ENCODE measurements at places on chromosomes 2 and 18.

DNA sequence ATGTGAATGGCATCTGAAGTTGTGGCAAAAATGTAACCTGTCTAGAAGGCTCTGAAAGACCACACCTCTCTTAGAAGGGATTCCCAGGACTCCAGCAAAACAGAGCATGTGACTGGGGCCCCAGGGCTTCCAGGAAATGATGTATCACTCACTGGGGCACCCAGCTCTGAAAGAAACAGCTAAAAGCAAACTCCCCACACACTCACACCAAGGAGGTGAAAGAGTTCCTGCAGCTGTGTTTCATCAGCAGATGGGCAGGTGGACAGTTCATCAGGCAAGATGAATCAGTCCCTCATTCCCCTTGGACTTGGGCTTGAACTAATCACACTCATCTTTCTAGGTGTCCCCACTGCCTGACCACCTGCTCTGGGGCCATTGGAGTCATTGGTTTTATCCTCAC, 76.2 kb downstream of the CCBE1 start:
- DNase-seq: no peak

DNA sequence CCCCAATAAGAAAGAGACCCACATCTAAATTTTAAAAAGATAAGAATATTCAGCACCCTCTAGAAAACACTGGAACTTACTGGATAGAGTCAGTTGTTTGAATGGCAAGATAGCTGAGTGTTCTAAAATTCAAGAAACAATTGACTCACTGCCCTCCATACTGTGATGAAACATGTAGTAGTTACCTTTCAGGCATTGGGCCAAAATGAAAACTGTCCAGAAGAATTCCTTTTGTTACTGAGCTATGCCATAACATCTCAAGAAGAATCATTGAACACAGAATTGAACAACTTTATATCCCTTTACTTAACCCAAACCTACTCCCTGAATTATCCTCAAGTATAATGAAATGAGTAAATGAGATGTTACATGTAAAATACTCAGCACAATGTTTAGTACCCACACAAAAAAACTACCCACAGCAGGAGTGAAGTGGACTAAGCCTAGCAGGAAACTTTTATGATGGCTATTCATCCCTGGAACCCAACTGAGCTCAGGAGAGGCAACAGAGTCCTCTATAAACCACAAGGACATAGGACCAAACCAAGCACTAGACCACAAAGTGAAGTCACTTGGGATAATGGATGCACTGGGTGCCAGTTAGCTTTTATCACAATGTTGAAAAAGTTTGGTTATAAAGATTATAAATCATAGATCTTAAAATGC, 32.7 kb downstream of the RBM43 start:
- no peak for DNase-seq

GRCh38 chr2:133841900-133842299, 273.6 kb upstream of the NCKAP5 start:
- no peak for DNase-seq

GRCh38 chr2:95158441-95158840, 1.2 kb downstream of the ZNF514 start:
- no peak for DNase-seq

DNA sequence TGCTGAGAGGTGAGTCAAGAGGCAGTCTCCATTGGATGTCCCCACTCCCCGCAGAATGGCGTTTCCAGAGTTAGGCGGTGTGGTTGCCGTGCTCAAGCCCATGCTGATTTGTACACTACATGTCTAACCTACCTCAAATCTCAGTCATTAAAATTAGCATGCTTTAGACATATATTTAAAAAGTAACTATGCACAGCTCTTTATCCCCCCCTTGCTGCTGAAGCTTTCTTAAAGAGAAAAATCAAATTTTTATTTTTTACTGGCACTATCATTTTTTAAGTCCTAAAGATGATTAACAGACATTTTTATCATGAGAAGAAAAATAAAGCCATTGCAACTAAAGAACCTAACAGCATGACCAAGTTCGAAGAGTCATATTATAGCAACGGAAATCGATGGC, 42.9 kb downstream of the BOLA3 start:
- no peak for DNase-seq

GRCh38 chr2:238693337-238694093, 154.4 kb upstream of the TWIST2 start:
- DNase-seq: no peak

- no peak for DNase-seq
Observed at GRCh38 chr18:37393221-37393827, 172.3 kb downstream of the CELF4 start.

DNA sequence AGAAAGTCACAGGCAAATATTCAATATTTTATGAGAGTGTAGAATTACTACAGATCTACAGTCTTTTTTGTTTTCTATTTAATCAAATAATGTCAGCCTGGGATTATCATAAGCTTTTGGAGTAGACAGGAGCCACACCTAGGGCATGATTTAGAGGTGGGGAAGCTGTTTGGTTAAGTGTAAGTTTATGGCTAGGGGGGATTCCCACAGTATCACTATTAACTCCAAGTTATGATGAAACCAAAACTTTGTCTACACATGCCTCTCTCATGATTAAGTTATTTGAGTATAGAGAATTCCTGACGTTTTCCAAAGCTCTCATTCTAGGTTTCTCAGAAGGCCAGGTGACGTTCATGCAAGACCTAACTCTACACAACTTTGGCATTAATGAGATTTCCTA, 2.1 kb downstream of the SERPINB10 start:
- no peak for DNase-seq

DNA sequence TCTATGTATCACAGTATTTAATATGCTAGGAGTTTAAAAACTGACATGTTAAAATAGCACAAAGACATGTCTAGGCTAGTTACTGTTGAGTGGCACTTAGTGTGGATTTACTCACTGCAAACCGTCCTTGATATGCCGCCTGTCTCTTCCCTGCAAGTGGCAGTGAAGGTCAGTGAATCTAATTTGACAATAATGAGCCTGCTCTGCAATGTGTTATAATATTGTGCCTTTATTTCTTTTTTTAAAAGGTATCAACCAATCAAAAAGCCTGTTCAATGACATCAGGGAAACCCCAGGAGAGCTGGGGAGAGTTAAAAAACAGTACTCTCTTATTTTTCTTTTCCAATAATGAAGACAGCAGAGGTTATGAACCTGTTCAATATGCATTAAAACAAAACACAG, 384.1 kb downstream of the ERBB4 start:
- DNase-seq: no peak

- no peak for DNase-seq
Observed at GRCh38 chr2:179686718-179687342, 174.6 kb downstream of the ZNF385B start.

GRCh38 chr2:223086370-223086981, 34.5 kb downstream of the KCNE4 start:
- no peak for DNase-seq

Measured in T-helper 2 cell treated with Interferon-gamma antibody and Interleukin-4, amounts not matched to agents 5 μg/mL and 100 μg/mL, for 36 hours (primary cell).